Forelimb muscle (tissue), 1 donor: ENCODE measurements at places on chromosomes 2 and 18. TPM values are rescaled to one million over a fixed set of nuclear protein-coding genes. Genes with fewer than 3 reads are reported as not detected.

EPB41L3 gene
- 107 TPM for polyA plus RNA-seq

DNA sequence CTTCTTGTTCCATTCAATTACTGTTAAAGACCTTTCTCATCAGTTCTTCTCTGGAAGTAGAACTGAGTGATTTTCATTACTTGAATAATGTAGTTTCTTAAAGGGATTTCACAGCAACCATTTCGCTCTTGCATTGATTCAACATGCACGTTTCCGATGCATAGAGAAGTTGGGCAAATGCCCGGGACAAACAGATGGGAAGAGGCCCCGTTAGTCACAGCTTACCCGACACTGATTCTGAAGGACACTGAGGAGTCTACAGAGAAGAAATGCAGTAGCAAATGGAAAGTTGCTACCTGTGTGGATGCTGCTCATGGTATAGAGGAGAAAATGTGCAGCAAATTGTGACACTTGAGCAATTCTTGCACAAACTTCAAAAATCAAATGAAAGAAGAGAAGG, 32.3 kb upstream of the GCG start:
- DNase-seq: no peak

GRCh38 chr2:236366049-236366387, 101.8 kb upstream of the ASB18 start:
- no peak for DNase-seq

DNA sequence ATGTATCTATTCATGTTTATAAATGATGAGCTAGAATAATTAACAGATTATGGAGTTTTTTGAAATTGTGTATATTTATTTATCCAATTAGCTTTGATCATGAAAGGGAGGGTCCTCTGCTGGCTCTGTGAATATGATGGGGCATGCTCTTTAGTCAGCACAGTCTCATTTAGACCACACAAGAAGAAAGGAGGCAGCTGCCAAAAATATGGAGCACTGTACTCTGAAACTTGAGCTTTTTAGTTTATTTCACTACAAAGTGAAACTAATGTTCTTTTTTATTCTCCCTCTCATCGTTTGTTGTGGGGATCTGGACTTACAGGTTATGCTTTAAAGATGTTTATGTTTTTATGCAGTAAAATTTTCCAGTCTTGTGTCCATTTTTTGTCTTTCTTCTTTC, 266.9 kb upstream of the GULP1 start:
- no peak for DNase-seq

- no peak for DNase-seq
Observed at GRCh38 chr2:234425639-234426603, 71.0 kb downstream of the ARL4C start.
